ENCODE measurements at places on chromosomes 2 and 18.

DNA sequence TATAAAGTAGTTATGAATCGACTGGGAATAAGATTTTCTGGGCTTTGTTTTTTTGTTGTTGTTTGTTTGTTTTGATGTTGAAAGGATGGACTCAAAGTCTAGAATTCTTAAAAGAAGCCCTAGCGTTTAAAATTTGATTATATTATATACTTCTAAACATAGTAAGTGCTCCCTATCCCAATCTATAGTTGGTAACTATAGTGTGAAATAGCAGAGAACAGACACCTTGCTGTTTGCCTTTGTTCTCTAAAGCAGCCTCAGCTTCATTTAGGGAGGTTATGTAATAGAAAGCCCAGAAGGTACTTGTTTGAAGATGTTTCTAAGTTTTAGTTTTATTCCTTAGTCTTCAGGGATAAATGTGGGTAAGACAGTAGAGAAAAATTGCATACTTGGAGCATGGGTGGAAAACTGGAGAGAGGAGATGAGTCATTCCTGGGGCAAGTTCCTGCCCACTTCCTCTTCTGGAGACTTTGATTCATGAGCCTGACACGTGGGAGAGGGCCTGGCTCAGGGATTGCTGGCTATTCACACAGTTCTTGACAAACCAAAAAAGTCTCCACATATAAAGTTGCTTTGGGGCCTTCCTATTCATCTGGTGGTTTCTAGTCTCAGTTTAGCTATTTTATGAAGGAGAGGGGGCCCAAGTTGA lies 131.9 kb downstream of the MYO1B start:
- DNase-seq = no peak

DNA sequence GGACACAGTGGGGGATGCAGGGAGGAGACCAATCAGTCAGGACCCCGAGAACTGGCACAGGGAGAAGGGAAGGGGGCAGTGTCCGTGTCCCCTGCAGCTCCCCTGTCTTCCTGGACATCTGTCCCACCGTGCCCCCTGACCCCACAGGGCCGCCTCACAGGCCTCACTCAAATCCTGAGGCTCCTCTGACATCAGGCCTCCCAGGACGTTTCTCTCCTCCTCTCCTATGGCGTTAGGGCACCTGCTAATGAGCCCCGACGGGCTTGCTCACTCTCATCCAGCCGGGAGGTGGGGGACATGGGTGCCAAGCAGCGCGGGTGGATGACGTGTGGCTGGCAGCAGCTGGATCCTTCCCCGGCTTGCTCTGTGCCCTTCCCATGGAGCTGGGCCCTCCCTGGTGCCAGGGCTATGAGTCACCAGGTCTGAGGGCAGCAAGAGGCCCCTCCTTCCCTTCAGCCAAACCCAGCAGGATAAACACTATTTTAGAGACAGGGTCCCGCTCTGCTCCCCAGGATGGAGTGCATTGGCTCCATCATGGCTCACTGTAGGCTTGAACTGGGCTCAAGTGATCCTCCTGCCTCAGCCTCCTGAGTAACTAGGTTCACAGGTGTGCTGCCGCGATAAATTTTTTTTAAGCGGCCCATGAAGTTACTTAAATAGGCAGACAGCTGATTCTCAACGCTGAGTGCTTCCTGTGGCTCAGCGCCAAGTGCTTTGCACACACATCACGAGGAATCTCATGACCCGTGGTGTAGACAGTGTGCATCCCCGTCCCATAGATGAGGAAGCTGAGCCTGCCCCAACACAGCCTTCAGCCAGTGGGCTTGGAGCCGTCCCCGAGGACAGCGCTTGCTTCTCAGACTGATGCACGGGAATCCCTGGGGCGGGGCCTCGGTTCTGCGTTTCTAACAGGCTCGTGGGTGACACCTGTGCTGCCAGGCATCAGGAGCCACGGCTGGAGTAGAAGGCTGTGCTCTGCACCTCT lies 64.5 kb upstream of the HDAC4 start:
- no peak for DNase-seq

DNA sequence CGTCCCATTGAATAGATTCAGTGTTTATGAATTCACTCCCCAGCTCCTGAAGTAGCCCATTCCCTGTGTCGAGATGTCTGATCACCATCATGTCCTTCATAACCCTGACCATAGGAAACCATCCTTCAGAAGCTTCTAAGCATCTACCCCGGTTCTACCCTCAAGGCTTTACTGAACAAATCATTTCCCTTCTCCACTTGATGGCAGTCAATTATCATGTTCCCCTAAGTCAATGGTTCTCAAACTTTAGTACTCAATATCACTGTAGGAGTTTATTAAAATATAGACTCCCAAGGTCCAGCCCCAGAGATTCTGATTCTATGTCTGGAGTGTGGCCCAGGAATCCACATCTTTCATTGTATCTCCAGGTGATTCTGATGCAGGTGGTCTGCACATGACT lies 228.4 kb upstream of the SP5 start:
- no peak for DNase-seq

DNA sequence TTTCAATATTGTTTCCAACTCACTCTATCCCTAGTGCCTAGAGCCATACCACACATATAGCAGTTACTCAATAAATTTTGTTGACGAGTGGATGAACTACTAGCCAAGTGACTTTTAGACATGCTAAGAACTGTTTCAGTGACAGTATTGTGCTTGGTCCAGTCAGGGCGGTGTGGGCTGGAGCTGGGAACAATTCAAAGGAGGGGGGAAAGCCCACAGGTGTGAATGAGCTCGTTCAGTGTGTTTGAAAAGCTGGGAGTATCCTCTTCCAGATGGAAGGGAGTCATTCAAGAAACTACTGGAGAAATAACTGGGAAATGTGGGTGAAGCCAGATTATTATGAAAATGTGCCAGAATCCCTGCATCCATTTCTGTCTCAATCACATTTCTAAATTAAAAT lies 1.7 kb upstream of the SERPINE2 start:
- DNase-seq = no peak
